CD4-positive, alpha-beta T cell treated with Interleukin-4 for 4 hours (primary cell): ENCODE measurements at places on chromosomes 7 and 10.

DNA sequence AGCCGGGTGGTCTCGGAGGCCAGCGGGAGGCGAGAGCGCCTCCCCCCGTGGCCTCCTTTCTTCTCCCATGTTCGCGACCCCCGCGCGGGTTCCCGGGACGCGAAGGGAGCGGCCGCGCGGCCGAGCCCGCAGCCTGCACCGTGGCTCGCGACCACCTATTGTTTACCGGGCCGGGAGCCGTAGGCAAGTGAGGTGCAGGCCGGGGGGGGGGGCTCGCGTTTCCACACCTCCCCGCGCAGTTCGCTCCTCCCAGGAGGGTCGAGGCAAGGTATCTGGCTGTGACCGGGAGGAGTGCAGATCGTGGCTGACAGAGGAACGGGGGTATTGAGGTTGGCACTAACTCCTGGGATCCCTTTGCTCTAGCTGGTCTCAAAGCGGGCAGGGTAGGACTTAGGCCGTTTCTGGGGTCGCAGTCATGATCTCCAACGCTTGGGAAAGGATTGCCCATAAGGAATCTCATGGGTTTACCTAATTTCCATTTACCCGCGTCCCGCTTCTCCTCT, 734 bp downstream of the PTPN12 start:
- DNase-seq: no peak

GRCh38 chr10:72353028-72353964, 1.4 kb downstream of the DNAJB12 start:
- no peak for DNase-seq

DNA sequence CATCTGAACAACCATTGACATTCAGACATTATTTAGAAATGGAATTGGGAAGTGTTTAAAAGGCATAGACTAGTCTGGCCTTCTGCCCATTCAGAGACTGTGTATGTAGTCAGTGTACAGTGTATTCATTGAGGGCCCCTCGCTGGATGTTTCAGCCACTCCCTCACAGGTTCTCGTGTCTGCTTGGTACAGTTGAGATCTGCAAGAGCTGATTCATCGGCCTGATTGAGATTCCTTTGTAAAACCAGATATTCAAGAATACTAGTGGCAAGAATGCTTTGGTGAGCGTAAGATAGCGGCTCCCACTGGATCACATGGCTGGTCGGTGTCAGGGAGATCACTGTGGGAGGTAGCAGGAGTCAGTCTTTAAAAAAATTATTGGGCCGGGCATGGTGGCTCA, 119.5 kb downstream of the TCF7L2 start:
- DNase-seq: no peak

GRCh38 chr10:5618042-5618441, 48.4 kb downstream of the ASB13 start:
- DNase-seq: no peak

DNA sequence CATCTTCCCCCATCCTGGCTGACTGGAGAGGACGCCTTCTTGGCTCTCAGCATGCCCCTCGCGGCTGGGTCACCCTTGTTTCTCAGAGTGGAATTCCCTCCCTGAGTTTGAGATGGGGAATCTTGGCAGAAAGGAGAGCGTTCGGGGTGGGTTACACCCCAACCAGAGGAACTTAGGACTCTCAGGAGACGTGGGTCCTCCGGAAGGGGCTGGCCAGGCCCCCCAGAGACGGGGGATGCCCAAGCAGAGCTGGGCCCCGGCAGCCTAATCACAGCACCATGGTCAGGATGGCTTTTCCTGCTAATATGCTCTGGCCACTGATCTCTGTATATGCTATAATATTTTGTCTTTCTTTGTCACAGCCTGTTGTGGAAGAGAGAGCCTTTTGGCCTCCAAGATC, 214.3 kb downstream of the WDR37 start:
- no peak for DNase-seq

DNA sequence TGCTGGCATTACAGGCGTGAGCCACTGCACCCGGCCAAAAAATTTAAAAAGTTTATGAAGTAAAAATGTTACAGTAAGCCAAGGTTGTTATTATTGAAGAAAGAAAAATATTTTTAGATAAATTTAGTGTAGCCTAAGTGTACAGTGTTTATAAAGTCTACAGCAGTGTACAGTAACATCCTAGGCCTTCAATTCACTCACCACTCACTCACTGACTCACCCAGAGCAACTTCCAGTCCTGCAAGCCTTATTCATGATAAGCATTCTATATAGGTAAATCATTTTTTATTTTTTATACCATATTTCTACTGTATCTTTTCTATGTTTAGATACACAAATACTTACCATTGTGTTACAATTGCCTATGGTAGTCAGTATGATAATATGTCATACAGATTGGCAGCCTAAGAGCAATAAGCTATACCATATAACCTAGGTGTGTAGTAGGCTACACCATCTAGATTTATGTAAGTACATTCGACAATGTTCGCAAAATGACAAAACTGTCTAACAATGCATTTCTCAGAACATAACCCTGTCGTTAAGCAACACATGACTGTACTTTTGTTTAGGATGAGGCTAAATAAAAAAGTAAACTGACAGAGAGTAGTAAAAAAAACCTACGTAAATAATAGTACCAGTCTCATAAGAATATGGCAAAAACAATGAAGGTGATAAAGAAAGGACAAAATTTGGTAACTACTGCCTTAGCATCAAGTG, 77.8 kb upstream of the FAM133B start:
- DNase-seq: no peak

DNA sequence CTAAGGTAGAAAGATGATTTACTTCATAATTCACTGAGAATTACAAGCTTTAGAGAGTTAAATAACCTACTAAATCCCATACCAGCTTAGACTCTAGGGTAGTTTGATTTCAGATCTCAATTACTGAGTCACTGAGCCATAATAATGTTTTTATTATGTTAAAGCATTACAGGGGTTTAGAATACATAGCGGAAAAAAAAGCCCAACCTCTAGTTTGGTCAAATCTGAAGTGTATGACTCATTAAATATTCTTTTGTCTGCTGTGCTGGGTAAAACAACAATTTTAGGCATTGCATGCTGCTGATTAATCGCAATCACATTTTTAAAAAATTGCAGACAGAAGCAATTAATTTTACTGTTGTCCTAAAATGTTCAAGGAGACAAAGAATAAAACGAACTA, 48.5 kb downstream of the MALRD1 start:
- no peak for DNase-seq

- DNase-seq: no peak
Observed at GRCh38 chr10:45452743-45453452, 78.9 kb downstream of the ALOX5 start.

- DNase-seq: no peak
Observed at GRCh38 chr10:132156382-132156781, 30.4 kb upstream of the DPYSL4 start.

GRCh38 chr10:33337326-33337957, 3.0 kb upstream of the NRP1 start:
- no peak for DNase-seq

DNA sequence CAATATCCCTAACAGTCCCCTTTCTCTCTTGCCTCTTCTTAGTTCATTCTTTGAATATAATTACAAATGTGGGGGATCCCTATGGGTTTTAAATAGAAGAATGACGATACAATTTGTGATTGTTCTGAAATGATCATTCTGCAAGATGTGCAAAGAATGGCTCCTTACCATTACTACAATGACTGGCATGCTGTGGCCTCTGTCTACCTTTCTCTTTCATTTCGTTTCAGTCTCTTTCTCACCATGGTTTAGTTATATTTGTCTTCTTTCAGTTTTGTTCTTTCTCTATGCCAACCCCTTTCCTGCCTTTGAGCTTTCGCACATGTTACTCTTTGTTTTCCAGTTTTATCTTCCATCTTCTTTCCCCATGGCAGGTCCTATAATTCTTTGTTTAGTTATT, 176.5 kb downstream of the SUGCT start:
- DNase-seq: no peak

DNA sequence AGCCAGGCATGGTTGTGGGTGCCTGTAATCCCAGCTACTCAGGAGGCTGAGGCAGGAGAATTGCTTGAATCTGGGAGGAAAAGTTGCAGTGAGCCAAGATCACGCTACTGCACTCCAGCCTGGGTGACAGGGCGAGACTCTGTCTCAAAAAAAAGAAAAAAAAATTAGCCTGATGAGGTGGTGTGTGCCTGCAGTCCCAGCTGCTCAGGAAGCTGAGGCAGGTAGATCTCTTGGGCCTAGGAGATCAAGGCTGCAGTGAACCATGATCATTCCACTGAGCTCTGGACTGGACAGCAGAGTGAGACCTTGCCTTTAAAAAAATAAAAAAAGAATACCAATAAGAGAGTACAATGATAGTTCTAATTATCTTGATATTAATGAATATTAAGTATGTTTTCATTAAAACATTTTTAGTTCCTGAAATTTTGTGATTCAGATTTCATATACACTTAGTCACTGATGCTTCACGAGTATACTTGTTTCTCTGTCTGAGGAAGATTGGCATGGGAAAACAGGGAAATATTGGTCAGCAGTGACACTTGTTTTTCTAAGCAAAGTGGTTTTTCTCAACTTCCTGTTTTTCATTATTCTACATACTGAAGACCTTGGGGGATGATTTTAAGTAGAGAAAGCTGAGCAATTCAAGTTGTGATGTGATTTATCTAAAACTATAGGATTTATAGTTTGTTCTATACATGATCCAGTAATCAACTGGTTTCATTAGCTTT, 76.8 kb downstream of the ADK start:
- DNase-seq: peak; percentile 62

DNA sequence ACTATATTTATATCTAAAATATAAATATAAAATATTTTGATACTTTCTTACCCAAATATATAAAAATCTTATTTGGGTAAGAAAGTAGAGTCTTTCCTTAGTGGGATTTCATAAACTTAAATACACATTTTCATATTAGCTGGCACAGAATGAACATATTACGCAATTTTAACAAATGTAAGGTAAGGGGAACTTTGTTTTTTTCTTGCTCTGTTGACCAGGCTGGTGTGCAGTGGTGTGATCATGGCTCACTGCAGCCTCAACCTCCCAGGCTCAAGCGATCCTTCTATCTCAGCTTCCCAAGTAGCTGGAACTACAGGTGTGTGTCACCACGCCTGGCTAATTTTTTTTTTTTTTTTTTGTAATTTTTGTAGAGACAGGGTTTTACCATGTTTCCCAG, 18.3 kb downstream of the CYP26A1 start:
- DNase-seq: no peak

GRCh38 chr10:125782616-125783015, 7.0 kb upstream of the MMP21 start:
- DNase-seq: no peak

GRCh38 chr7:79504607-79505389, 51.3 kb upstream of the MAGI2 start:
- DNase-seq: no peak

DNA sequence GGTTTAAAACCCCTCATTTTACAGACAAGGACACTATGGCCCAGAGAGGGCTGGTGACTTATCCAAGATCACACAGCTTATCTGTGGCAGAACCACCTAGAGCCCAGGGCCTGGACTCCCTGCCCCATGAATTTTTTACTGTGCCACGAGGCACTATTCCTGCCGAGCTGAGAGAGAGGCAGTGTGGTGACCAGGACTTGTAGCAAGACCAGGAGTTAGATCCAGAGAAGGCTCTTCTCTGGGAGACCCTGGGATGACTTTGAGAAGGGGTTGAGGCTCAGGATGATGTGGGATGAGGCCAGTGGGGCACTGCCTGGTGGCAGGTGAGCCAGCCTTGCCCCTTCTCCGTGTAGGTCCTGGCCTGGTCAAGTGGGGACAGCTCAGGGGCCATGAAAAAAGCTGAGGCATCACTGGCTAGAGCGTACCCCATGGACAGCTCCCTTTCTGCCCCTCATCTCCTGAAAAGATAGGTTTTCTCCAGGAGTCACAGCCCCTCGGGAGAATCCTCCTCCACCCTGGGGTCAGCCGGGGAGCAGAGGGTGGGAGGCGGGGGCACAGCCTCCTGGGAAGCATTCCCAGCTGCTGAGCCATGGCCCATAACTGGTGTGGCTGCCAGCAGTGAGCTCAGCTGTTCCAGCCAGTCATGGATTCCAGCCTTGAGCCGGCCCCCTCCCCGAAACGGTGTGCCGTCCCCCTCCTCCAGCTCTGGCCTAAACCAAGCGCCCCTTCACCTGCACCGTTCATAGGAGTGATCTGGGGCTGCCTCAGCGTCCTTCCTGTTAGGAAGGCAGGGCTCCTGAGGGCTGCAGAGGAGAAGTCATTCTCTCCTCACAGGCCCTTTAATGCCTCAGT, 5.8 kb downstream of the FLNC start:
- DNase-seq: no peak

- DNase-seq: no peak
Observed at GRCh38 chr7:91140982-91141381, 123.3 kb upstream of the FZD1 start.

- DNase-seq: no peak
Observed at GRCh38 chr10:69503896-69504265, 52.6 kb downstream of the TSPAN15 start.

GRCh38 chr10:66837335-66837734, 88.5 kb upstream of the LRRTM3 start:
- no peak for DNase-seq

DNA sequence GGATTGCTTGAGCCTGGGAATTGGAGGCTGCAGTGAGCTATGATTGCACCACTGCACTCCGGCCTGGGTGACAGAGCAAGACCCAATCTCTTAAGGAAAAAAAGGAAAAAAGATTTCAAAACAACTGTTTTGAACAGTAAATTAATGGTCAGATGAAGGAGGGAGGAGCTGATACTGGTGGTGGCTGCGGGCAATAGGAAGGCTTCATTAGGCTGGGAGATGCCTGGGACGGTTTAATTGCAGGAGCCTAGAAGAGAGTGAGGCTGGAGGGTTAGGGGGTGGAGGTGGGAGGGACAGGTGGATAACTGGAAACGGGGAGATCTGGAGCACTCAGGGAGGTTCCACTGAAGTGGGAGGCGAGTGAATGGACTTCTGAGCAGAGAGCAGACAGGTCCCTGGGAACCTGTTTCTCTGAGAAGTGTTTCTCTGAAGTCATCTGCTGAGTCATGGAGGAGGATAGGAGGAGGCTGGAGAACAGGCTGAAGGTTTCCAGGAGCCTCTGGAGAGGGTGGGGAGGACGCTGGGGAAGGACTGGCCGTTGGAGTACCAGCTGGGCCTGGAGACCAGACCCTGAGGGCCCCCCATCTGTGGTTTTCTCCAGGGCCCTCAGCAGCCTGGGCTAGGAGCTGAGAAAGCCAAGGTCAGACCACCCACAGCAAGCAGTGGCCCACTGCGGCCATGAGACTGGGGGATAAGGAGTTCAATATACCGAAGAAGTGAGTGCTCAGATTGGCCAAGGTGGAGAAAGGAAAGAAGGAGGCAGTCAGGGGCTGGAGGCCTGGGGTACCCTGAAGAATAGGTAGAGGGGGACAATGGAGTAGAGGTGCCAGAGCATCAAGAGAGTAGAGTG, 14.4 kb upstream of the YWHAG start:
- no peak for DNase-seq

GRCh38 chr7:134533288-134533771, 6.0 kb downstream of the AKR1B10 start:
- no peak for DNase-seq
